Stimulated activated naive CD8-positive, alpha-beta T cell treated with anti-CD3 and anti-CD28 coated beads, Interleukin-15, Interleukin-2, amounts not matched to agents 100 U/mL and 50 U/mL, for 24 hours (primary cell): ENCODE measurements at places on chromosomes 4 and X.
A peak's percentile ranks its signal among the peaks of the same experiment; 100 is the strongest.

DNA sequence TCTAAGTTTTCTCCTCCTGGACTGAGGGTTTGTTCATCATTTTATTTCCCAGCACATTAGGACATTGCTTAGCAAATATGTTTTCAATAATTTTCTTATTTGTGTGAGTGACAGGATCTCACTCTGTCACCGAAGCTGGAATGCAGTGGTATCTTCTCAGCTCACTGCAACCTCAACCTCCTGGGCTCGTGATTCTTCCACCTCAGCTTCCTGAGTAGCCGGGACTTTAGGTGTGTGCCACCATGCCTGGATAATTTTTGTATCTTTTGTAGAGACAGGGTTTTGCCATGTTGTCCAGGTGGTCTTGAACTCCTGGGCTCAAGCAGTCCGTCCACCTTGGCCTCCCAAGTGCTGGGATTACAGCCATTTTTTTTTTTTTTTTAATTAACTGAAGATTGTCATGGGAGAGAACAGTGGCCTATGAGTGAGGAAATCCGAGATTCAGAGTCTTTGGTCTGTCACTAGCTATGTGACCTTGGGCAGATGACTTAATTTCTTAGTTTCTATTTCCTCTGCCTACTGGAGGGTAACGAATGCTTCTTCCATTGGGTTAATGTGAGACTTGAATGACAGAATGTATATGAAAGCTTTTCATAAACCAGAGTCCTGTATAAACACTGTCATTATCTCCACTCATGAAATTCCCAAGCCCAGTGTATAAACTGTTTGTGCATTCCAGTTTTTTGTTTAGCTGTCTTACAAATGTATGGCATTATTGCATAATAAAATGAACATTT lies 23.9 kb downstream of the MOB1B start:
- no peak for DNase-seq

- no peak for DNase-seq
Measured at GRCh38 chr4:97235521-97235920, 907.8 kb downstream of the STPG2 start.

DNA sequence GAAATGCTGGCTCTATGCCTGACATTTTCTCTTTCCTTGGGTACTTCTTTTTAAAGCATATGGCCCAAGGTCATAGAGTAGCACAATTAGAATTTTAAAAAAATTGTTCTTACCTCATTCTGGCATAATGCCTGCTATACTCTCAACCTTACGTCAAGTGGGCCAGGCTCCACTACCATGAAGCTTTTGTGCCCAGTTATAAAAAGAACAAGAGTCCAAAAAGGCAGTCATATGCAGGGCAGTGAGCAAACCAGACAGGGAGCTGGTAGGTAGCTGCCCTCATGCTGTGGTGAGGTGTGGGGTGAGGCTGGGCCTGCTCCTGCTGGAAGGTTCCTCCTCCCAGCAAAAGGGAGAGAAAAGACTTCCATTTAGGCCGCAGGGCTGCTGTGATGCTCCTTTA lies 64.4 kb upstream of the UCP1 start:
- no peak for DNase-seq

DNA sequence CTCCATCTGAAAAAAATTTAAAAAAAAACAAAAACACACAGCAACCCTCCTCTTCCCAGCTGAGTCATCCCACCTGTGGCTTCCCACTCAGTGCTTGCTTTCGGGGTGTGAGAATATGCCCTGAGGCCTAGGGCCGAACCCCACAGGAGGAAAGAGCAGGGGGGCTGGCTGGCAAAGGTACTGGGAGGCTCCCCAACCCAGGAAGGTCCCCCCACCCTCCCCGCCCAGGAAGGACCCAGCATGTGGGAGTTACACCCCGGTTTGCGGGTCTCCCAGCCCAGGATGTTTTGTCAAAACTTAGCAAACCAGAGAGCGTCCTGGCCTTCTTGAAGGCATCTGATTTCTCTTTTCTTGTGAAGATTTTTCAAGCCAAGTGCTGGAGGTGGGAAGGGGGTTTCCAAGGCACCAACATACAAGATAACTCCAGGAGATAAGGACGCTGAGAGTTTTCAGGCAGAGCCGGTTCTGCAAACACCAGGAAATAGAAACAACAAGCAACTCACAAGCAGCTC lies 25.7 kb upstream of the CSF2RA start:
- DNase-seq, result peak; percentile 44

DNA sequence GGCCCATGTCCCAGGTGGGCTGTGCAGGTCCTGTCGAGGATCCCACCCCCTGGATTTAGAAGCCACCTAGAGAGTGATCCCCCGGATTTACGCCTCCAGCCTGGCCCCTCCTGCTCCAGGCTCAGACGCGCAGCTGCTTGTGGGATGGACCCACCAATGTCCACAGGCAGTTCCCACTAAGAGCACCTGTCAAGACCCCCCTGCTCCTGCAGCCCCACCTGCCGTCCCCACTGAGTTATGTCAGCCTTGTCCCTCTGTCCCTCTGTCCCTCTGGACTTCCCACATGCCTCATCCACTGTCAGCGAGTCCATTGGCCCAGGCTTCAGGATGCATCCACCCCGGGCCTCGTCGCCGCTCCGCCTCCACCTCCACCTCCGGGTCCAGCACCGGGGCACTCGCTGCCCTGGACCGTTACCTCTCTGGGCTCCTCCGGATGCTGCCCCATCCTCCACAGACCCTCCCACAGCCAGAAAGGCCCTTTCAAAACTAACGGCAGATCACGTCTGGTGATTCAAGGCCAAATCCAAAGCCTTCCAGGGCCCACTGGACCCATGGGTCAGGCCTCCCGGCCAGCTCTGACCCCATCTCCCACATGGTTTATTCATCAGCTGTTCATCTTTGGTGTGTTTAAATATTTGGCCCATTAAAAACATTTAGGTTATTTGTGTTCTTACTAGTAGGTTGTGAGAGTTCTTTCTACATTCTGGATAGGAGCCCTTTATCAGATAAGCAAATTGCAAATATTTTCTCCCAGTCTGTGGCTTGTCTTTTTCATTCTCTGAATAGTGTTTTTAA lies 28.3 kb downstream of the HTRA3 start:
- no peak for DNase-seq

- no peak for DNase-seq
Measured at GRCh38 chr4:77263247-77263646, 106.2 kb downstream of the CCNG2 start.
